ENCODE measurements at places on chromosomes 16 and 17.

GRCh38 chr16:1772908-1773702 is at the start of gene MRPS34:
TSS of gene MRPS34 (minus strand) at chr16:1773134. CDS start at chr16:1773119, 15 bp downstream.
- DNase-seq, result peak; percentile 82

GRCh38 chr17:75344666-75345065 is 55.4 kb upstream of the SLC25A19 start:
- peak; percentile 26 for DNase-seq

- DNase-seq, result peak; percentile 87
Observed at GRCh38 chr16:15521758-15522509, 87.5 kb downstream of the BMERB1 start.

DNA sequence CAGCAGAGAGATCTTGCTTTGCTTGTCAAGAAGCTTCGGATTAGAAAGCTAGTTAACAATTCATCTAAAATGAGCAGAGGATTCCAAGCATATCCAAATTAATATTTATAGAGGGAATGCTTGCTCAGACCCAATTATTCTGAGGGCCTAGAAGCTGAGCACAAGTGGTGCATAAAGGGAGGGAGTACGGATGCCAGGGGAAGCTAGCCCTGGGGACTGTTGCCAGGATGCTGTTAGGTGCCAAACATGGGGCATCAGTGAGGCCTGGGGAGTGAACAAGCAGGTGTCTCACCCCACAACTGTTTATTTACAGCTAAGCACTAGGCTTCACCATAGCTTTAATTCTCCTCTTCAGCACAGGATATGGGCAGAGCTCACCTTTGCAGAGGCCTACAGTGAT is 684.1 kb upstream of the C16orf82 start:
- DNase-seq, result no peak

- DNase-seq, result no peak
Observed at GRCh38 chr17:6476076-6476809, 32.0 kb downstream of the PIMREG start.

DNA sequence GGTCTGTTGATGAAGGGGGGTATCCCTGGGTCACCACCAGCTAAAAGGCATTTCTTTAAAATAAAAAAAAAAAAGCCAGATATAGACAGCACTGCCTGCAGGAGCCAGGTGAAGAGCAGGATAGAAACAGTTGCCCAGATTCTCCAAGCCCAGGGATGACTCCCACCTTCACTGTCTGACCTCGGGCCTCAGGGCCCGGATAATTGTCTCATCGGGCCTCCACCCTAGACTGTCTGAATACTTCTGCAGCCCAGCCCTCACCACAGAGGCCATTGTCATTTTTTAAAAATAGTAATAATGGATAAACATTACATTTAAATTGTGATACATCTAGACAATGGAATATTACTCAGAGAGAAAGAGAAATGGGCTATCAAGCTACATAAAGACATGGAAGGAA is 92.8 kb upstream of the TNRC6C start:
- no peak for DNase-seq
